ENCODE measurements at places on chromosomes 6 and 20. TPM values are rescaled to one million over a fixed set of nuclear protein-coding genes. Genes with fewer than 3 reads are reported as not detected.
A peak's percentile ranks its signal among the peaks of the same experiment; 100 is the strongest.

GRCh38 chr6:90025523-90026061 lies 131.3 kb downstream of the GJA10 start:
- DNase-seq, result peak; percentile 72
- H3K4me3 ChIP-seq, result peak overlapping the region; percentile 56
- H3K36me3 ChIP-seq, result peaks cover 56% of the 10 kb centered on the region

DNA sequence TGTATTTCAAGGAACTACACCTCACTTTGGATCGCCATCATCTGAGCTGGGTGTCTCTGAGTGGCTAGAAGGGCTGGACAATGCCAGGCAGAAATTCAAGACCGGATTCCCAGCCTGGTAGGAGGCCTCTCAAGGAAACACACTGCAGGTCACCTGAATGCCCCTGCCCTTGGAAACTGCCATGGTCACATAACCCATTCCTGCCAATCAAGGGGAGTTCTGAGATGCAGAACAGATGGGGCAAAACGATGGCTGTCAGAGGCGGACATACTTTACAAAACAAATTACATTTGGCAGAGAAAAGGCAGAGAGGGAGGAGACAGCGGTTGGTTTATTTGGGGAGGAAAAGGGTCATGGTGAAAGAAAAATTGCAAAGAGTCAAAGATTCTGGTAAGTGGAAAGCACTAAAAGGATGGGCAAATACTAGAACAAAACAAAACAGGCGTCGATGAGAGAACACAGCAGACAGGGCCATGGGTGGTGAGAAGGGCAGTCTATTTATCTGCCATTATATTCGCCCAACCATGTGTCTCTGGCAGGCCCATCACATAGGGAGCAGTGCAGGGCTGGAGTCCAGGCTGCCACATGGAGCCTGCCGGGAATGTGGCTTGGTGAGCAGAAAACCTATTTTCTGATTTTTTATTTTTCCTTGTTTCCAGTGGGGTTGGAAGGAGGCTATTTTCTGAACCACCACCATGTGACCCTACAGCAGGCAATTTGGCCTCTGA lies 13.5 kb downstream of the BEND3 start:
- H3K27ac ChIP-seq, result no peak overlapping the region
- H3K27me3 ChIP-seq, result no peaks in the 10 kb centered on the region
- no peak for DNase-seq
- peaks cover 9% of the 10 kb centered on the region for H3K4me1 ChIP-seq
- H3K4me3 ChIP-seq, result no peak overlapping the region

DNA sequence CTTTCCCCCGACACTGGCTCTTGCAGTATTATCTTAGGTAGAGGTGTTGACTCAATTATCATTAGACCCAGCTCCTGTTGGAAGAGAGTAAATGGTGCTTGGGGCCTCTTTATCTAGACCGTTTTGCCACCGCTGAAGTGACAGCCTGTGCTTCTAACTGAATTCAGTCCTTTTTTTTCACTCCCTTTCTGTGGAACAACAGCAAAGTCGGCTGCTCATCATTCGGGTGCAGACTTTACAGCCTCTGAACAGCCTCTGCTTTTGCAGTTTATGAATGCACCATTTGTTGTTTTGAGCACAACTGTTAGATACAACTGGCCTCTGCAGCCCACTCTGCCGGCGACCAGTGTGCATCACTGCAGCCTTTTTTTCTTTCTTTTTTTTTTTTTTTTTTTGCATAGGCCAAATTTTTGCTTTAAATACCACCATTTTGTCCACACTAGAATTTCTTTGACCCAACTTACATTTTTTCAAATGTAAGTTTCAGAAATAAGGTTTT lies 35.8 kb downstream of the RREB1 start:
- DNase-seq, result peak; percentile 62
- H3K4me3 ChIP-seq, result no peak overlapping the region
- H3K36me3 ChIP-seq, result peaks cover 3% of the 10 kb centered on the region
- H3K27me3 ChIP-seq, result no peaks in the 10 kb centered on the region
- H3K4me1 ChIP-seq, result peaks cover 64% of the 10 kb centered on the region

- H3K36me3 ChIP-seq, result no peaks in the 10 kb centered on the region
- no peak overlapping the region for H3K27ac ChIP-seq
- DNase-seq, result no peak
- no peak overlapping the region for H3K4me3 ChIP-seq
- H3K4me1 ChIP-seq, result peaks cover 27% of the 10 kb centered on the region
These were observed 52.8 kb downstream of the MYB start for GRCh38 chr6:135233686-135234491.

The MYLK2 gene
- 0.26 TPM for total RNA-seq

DNA sequence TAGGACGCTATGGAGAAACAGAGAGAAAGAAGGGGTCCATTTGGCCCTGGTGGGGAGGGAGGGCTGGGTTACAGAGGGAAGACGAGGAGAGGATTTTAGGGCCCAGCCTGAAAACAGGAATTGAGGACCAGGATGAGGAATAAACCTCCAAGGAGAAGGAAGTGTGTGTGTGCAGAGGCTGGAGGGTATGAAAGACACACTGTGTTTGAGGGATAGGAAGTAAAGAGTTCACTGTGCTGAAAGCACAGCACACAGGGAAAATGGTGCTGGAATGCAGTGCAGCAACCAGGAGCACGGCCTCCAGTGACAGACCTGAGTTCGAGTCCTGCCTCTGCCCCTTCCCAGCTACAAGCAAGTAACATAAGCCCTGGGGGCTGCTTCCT lies 7.8 kb downstream of the MBOAT1 start:
- no peaks in the 10 kb centered on the region for H3K27me3 ChIP-seq
- H3K4me3 ChIP-seq, result no peak overlapping the region
- H3K4me1 ChIP-seq, result peaks cover 56% of the 10 kb centered on the region

The TRIM38 gene
- total RNA-seq, result 24.5 TPM
